Stimulated activated CD4-positive, alpha-beta T cell treated with anti-CD3 and anti-CD28 coated beads, TNF-alpha, amount 100 ng/mL, for 24 hours (primary cell): ENCODE measurements at places on chromosomes 5 and 9.

DNA sequence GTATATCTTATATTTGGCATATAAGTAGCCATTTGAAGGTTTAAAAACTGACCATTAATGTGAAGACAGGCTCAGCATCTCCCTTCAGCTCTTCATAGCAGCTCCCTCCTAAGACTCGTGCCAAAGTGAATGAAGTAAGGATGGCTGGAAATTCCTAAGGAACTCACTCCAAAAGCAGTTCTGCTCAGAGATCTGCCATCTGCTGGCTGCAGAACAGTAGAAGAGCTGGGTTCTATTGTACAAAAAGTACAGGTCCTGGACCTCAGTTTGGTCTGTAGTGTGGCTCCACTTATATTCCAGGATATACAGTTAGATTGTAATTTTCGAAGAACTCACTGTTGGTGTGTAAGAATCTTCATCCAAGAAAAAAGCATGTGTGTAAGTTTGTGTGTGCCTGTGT, 104.9 kb upstream of the RUSC2 start:
- DNase-seq: no peak

DNA sequence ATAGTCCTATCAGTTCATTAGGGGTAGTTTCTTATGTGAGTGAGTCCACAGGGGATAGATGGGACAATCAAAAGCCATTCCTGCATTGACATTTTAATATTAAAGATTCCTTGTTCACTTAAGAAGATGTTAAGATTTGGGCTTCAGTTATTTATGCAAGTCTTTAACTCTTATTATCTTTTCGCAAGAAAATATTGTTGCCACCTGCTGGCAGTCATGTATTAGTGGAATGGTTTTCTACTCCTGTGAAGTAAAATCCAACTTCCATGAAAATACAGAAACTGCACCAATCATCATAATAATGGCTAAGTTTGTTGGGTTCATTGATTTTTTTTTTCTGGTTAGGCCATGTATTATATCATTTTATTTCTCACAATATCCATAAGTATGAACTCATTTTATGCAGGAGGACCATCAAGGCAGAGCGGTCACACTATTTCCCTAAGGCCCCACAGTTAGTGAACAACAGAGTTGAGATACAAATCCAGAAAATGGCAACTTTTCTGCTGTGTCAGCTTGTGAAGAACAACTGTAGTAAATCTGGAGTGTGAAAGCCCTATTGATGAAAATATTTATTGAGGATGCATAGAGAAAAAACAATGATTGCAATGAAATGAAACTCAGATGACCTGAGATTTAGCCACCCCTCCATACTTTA, 88.5 kb upstream of the TXNDC8 start:
- DNase-seq: no peak

DNA sequence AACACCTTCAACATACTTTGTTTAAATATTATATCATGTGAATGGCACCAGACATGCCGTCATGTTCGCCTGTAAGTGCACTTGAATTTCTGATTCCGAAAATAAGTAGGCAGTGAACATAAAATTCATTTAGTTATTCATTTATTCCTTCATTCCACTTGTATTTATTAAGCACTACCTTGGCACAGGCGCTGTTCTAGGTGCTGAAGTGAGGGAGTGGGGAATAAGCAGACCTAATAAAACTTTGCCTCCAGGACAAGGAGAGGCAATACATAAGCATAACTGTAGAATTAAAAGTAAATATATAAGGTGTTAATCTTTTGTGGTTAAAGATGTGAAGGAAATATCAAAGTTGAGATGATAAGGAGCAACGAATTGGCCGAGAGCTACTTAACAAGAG, 297.4 kb downstream of the TENT4A start:
- no peak for DNase-seq

DNA sequence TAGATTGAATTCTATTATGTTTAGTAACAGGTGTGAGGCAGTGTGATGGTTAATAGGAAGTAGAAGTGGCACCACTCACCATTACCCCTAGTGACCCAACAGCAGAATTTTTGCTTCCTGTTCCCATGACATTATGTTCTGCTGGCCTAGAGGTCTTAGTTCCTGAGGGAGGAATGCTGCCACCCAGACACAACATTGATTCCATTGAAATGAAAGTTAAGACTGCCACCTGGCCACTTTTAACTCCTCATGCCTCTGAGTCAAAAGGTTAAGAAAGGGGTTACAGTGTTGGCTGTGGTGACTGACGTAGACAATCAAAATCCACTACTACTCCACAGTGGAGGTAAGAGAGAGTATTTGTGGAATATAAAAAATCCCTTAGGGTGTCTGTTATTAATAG, 218.9 kb upstream of the NMUR2 start:
- DNase-seq: no peak

- DNase-seq: no peak
These were observed 100.4 kb upstream of the DAP start for GRCh38 chr5:10861423-10861790.

DNA sequence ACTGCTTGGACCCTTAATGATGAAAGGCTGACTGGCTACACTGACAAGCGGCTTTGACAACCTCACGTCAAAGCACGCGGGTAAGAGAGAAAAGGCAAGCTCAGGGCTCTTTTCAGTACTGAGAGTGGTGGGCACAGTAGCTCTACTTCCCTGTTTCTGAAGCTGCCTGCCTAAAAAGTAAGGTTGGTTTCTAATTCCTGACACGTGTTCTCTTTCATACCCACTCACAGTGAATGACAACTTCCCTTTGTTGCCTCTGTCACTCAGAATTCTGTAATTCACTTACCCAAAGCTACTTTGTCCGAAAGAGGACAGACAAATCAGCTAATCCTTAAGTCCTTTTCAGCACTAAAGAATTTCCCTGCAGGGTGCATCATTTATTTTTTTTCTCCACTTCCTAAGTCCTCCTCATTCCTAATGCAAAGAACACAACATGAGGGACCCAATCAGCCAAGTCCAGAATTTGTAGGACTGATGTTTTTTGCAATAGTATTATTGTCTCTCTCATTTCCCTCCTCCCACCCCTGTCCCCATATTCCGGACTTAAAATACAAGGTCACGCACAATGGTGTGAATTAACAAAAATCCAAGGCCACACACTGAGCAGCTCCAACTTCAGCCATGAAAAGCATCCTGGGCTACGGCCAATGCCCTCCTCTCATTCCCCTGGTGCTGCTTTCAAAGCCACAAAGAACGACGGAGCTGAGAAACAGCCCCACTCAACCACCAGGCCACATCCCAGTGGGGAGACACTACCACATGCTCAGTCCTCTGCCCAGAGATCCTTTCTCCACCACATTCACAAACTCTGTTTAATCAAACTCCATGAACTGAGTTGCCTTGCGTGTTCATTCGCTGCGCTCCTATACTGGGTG, 221.0 kb downstream of the TSSK1B start:
- no peak for DNase-seq

GRCh38 chr9:109742776-109743348, 37.1 kb upstream of the PALM2AKAP2 start:
- DNase-seq: no peak

- DNase-seq: no peak
These were observed 84.0 kb upstream of the FSD1L start for GRCh38 chr9:105363837-105364236.

GRCh38 chr5:142078221-142078620, 30.4 kb upstream of the NDFIP1 start:
- DNase-seq: no peak

GRCh38 chr9:114643001-114643400, 14.6 kb downstream of the TEX53 start:
- no peak for DNase-seq

DNA sequence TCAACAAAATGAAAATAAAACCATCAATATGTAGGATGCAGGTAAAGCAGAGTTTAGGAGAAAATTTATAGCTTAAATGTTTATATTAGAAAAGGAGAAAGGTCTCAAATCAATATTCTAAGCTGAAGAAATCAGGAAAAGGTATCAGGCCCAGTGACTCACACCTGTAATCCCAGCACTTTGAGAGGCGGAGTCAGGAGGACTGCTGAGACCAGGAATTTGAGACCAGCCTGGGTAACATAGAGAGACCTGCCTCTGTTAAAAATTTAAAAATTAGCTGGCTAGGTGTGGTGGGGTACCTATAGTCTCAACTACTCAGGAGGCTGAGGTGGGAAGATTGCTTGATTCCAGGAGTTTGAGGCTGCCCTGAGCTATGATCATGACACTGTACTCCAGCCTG, 32.2 kb downstream of the CCDC69 start:
- no peak for DNase-seq

- DNase-seq: no peak
These were observed 9.2 kb downstream of the SPINK4 start for GRCh38 chr9:33249087-33249658.

DNA sequence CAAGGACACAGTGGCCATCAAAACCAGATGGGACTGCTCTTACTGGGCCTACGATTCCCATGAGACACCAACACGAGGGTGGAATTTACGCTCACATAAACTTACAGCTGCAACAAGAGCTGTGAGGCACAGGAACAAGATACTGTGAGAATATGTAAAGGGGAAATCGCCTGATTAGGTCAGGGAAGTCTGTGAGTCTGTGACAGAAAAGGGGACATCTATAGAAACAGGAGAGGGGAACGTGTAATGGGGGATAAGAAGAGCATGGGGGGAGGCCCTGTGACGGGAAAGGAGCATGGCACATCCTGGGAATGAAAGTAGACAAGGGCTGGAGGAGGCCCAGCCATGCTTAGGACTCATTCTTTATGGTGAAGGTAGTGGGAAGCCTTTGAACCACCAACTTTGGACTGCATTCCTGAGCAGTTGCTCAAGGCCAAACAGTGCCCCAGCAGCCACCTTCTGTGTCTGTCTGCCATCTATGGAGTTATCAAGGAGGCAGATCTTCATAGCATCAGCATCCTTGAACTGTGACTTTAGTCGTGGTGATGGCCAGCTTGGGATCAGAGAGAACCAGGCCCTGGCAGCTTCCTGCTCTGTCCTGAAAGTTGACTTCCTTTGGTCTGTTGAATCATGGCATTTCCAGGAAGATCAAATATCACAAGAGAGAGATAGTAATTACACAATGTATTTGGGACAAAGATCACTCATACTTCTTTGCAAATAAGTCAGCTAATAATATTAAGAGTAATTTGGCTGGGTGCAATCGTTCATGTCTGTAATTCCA, 87.9 kb upstream of the FAM169A start:
- DNase-seq: no peak

- DNase-seq: no peak
These were observed 10.9 kb downstream of the MAN2A1 start for GRCh38 chr5:109700516-109701153.

DNA sequence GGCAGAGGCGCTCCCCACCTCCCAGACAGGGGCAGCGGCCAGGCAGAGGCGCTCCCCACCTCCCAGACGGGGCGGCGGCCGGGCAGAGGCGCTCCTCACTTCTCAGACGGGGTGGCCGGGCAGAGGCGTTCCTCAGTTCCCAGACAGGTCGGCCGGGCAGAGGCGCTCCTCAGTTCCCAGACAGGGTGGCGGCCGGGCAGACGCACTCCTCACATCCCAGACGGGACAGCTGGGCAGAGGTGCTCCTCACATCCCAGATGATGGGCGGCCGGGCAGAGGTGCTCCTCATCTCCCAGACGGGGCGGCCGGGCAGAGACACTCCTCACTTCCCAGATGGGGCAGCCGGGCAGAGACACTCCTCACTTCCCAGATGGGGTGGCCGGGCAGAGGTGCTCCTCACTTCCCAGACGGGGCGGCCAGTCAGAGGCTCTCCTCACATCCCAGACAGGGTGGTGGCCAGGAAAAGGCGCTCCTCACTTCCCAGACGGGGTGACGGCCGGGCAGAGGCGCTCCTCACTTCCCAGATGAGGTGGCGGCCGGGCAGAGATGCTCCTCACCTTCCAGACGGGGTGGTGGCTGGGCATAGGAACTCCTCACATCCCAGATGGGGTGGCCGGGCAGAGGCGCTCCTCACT, 75.1 kb downstream of the CARTPT start:
- no peak for DNase-seq

DNA sequence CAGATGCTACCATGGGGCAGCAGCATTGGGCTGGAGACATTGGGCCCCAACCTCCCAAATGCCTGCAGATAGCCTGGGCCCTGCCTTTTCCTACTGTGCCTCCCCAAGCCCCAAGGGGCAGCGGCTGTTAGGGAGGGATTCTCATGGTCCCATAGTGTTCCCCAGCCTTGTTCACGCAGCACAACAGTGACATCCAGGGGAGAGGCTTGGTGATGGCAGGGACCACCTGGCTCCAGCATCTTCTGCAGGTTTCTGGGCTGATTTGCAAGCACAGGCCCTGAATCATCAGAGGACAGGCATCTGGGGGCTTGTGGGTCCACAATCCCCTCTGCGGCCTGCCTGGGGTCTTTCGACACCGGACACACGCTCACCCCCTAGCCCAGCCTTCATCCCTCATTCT, 354.6 kb downstream of the SLIT3 start:
- no peak for DNase-seq

DNA sequence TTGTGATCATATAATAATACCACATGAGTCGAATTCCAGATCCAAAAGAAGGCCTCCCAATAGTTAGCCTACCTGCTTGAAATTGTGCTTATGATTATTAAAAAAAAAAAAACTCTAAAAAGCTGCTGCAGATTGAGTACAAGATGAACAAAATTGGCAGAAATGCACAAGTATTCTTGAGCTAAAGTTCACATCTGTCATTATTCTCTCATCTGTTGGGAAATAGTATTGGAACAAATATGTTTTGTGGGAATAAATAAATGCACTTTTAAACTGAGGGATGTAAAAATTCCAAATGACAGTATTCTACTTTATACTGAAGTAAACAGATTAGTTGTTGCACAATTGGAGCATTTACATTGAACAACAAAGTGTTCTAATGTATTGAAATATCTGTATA, 15.7 kb downstream of the DAB2 start:
- DNase-seq: no peak
